Glomerular endothelial cell (primary cell): ENCODE measurements at places on chromosomes 12 and 14. TPM values are rescaled to one million over a fixed set of nuclear protein-coding genes. Genes with fewer than 3 reads are reported as not detected.
A peak's percentile ranks its signal among the peaks of the same experiment; 100 is the strongest.

GRCh38 chr14:63800651-63801375 lies 52.0 kb upstream of the SYNE2 start:
- no peak for DNase-seq

DNA sequence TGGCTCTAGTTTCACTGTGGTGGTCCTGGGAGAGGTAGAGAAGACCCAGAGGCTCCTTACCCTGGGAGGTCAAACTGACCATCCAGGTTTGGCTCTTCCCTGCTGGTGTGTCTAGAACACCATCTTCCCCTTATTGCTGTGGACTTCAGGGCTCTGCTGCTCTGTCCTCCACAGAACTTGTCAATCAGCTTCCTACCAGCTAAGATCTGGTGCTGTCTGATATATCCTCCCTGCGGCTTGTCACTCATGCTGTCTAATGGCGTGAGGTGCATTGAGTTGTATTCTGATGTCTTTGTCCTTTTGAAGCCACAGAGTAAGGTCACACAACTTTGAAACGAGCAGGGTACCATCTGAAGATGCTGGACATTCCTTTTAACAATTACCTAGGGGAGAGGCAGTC lies 7.2 kb upstream of the C1RL start:
- no peak for DNase-seq

The STXBP6 gene
- 0.06 and 1.3 TPM in 2 replicates for total RNA-seq

The ADGRD1 gene
- total RNA-seq = not detected in 2 replicates

The RNASE3 gene
- not detected in 2 replicates for total RNA-seq

- DNase-seq = no peak
Observed at GRCh38 chr12:90004319-90005074, 295.9 kb upstream of the ATP2B1 start.

DNA sequence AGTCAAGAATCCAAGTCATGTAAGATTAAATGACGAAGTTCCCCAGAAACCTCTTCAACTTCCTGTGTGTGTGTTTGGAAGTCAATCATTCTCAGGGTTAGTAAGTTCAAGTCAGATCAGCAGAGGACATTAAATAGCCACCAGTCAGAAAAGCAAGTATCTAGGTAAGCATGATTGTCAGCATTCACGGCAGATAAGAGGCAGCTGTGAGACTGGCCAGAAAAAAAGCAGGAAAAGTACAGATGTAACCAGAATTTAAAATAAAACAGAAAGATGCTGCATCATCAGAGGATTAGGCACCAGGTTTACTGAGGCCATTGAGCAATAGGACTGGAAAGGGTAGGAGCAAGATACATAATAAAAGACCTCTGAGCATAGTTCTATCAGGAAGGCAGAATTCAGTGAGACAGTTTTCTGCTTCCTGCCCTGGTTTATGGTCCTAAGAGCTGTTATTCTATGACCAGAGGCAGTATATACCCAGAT lies 606.9 kb downstream of the FSCB start:
- no peak for DNase-seq

DNA sequence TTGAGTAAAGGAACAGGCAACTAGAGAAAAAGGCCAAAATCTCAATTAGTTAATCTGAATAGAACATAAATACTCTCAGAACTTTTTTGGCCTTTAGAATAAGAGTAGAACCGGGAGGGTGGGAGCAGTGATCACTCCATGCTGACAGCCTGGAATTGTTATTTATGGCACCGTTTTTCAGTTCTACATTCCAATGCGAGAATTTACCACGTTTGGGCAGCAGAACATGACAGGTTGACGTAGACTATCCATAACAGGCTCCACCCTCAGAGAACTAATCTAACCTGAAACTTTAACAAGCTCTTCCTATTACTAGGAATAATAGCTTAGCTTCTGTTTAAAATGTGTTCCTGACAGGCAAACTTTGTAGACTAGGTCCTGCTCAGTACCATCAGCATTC lies 379.1 kb downstream of the SEC23A start:
- DNase-seq = no peak

The KLRC4 gene
- total RNA-seq = not detected in 2 replicates

The FGF23 gene
- not detected in 2 replicates for total RNA-seq

The LRTM2 gene
- total RNA-seq = not detected in 2 replicates

The VWF gene
- 519 and 1,804 TPM in 2 replicates for total RNA-seq

- DNase-seq = no peak
Observed at GRCh38 chr14:40204441-40205175, 772.4 kb upstream of the FBXO33 start.

GRCh38 chr14:89000007-89000942 lies 175.8 kb downstream of the TTC8 start:
- peak; percentile 25 for DNase-seq

DNA sequence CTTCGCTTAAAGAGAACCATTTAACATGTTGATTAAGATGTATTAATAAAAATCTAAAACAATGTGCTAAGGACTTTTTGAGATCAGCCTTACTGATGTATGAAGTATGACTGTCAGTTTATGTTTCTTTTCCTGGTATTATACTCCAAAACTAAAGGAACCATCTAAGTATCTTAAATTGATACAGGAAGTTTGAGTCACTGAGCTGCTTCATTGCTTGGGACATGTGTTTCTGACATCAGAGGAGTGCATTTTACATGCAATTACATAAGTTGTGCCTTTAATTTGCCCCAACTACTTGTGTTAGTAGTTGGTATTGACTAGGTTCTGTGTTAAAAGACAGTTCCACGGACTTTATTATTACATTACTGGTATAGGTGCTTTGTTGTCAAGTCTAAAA lies 50.9 kb downstream of the PROX2 start:
- peak; percentile 22 for DNase-seq

DNA sequence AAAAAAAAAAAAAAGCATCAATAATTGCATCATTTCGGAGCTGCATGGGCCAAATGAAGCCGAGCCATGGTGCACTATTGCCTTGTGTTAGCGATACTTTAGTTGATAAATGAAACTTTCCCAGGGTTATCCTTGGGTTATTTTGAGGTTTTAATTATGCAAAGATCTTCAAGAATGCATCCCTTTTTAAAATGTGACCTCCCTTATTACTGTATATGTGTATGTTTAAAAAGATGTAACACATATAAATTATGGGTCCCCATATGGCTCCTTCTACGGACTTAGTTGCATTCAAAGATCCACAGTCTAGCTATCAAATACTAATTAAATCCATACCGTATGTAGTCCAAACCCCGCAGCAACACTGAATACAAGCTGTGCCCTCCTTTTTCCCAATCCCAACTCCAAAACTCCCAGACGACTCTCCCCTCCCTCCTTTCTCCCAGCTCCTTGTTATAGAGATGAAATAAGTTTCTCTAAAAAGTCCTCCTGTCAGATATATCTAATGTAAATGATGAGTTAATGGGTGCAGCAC lies 129.3 kb upstream of the MAP1LC3B2 start:
- DNase-seq = no peak

- no peak for DNase-seq
Observed at GRCh38 chr14:104130974-104131651, 7.3 kb upstream of the KIF26A start.

GRCh38 chr12:110760204-110760609 lies 17.5 kb upstream of the PPP1CC start:
- no peak for DNase-seq

- DNase-seq = no peak
Observed at GRCh38 chr12:132604151-132604618, 6.2 kb downstream of the LRCOL1 start.

GRCh38 chr12:23703051-23703450 lies 246.4 kb downstream of the SOX5 start:
- no peak for DNase-seq

DNA sequence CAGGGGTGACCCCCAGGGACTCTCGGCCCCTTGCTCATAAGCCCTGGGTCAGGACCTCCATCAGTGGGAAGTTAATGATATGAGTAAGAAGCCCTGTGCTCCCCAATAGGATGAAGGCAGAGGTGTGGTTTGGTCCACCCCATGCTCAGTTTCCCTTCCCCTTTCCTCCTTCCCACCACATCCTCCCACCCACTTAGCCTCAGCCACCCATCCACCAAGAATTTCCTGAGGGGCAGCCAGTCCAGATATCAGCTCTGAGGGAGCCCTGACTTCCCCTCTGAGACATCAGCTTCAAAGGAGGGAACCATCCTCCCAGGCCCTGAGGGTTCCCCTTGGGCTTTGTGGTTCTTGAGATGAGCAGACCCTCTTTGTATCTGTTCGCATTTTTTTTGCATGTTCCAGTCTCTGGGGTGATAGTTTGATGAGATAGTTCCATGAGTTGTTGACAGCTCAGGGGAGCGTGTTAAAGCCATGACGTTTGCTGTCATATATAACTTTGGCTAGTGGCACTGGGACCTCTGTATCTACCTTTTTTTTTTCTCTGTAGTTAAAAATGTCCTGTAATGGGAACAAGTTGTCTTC lies 71.2 kb downstream of the LGMN start:
- DNase-seq = no peak

- no peak for DNase-seq
Observed at GRCh38 chr12:24977060-24977459, 28.2 kb upstream of the BCAT1 start.

- no peak for DNase-seq
Observed at GRCh38 chr12:114627393-114627792, 56.6 kb downstream of the TBX3 start.

The SLC6A13 gene
- not detected in 2 replicates for total RNA-seq

DNA sequence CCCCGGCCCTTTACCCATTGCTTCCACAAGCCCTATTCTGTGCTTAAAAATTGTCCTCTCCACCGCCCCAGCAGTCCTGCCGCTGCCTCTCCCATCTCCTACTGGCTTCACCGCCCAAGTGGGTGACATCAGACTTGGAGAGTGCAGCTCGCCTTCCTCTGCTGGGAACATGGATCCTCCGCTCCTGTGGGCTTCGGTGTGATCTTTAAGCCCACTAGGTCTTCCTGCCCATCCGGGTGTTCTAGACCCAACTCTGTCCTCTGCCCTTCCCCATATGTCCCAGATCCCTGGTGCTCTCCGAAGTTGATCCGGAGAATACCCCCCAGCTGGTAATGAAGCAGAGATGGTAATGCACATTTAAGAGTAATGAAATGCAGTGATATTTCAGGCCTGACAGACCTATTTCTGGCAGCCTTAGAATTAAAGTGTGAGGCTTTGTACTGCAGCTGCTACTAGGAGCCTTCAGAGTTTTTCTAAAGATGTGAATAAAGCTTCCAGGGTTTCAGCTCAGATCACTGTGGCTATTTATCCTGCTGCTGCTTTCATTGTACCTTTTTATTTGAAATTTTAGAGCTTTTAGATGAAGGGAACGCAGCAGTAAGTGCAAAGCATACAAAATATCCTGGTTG lies 22.9 kb upstream of the CTDSP2 start:
- no peak for DNase-seq

- no peak for DNase-seq
Observed at GRCh38 chr12:32501835-32502333, 102.5 kb downstream of the FGD4 start.

The POTEG gene
- not detected in 2 replicates for total RNA-seq

DNA sequence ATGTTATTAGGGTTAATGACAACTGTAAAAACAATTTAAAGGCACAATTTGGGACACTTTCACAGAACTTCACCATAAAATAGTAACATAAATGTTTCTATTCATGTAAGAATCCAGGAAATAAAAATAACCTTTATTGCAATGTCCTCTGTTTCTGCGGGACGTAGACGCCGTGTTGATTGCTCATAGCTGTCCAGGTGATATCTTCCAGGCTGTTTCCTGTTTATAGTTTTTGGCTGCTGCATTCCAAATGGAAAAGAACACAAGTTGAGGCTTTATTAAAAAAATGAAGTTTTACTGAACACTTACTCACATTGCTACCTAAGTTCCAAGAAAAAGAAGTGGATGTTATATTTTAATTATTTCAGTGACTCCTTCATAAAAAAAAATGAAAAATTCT lies 58.6 kb downstream of the ABCC9 start:
- no peak for DNase-seq

DNA sequence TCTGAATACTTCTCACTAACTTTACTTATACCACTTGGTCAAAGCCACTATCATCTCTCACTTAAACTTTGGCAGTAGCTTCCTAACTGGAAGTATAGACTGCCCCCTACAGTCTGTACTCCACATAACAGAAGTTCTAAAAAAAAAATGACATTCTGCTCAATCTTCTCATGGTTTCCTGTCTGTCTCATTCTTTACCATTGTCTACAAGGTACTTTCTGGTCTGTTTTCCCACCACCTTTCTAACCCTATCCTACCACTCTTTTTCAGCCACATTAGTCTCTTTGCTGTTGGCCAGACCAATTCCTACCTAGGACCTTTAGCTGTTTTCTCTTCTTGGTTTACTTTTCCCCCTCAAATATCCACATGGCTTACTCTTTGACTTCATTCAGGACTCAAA lies 14.7 kb downstream of the CPSF6 start:
- peak; percentile 56 for DNase-seq

The LARP4 gene
- total RNA-seq = 26.4 and 39.7 TPM in 2 replicates

The PLBD1 gene
- total RNA-seq = 0.23 and 0.29 TPM in 2 replicates

DNA sequence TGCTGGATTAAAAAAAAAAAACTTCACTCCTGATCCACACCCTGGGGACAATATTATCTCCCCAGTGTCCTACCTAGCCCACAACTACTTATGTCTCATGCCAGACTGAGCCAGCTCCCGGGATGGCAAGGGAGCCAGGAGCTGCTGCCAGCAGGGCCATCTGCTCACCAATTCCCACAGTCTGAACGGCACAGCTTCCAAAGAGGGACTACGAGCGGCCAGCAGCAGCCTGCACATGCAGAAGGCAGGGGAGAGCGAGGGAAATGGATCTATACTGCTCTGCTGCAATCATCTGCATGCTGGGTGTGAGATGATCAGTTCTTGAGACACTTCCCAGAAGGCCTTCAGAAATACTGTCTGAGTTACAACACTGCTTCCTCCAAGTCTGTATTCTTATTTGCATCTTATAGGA lies 11.1 kb downstream of the SSH1 start:
- DNase-seq = no peak
